ENCODE measurements at places on chromosomes 13 and 19.

DNA sequence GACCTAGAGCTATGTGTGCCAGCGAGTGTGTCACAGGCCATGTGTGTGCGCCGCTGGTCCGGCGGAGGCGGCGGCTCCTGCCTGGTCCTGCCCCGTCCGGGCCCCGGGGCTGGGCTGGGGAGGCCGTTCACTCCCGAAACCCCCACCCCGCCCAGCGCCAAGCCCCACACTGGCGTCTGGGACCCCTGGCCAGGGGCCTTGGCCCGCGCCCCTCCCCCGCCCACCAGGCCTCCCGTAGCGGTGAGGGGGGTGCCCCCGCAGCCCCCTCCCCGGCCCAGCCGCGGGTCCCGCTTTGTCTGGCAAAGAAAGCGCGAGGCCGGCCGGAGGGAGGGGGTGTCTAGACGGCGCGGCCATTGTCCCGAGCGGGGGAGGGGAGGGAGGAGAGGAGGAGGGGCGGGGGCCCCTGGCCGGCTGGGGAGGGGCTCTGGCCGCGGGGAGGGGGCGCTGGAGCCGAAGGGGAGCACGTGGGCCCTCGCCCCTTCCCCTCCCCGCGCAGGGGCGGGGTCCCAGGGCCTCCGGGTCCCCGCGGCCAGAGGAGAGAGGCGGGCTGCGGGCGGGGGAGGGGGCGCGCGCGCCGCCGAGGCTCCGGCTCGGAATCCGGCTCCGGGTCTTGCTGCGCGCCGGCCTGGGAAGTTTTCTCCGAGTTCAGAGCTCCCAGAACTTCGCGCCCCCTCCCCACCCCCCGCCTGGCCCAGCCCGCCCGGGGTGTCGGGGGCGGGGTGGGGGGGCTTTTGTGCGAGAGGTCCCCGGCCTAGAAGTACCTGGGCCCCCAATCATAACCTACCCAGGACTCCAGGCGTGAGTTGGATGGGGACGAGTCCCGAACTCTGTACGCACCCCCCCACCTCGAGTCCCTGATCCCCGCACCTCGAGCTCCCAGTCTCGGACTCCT is 888 bp downstream of the NOTCH3 start:
- DNase-seq: no peak

DNA sequence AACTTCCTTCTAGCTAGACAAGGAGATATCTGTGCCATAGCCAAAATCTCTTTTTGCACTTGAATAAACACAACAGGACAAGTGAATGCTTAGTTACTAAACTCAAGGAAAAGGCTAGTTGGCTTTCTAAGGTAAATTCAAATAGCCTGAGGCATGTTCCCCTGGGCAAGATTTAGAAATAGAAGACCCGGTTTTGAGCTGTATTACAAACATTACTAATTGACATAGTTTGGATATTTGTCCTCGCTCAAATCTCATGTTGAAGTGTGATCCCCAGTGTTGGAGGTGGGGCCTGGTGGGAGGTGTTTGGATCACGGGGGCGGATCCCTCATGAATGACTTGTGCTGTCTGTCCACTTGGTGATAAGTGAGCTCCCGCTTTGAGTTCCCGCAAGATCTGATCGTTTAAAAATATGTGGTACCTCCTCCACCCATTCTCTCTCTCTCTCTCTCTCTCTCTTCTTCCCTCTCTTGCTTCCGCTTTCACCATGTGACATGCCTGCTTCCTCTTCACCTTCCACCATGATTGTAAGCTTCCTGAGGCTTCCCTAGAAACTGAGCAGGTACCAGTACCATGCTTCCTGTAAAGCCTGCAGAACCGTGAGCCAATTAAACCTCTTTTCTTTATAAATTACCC is 3.9 kb upstream of the KBTBD6 start:
- DNase-seq: no peak

DNA sequence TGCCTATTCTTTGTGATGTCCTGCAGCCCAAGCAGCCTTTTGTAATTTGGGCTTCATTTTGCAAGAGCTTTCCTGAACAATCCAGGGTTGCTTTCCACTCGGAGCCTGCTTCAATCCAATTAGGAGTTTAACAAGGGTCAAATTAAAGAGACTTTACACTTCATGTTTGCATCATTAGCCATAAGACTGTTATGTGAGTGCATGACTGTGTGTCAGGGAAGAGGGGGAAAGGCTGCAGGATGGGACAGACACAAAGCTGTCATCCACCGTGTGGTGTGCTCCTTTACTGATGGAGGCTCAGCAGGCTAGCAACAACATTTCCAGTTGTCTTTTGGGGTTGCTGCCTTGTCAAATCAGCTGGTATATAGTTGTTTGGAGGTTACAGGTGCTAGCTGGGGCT is 23.7 kb upstream of the MAB21L1 start:
- DNase-seq: no peak

GRCh38 chr13:105087945-105088344 is 1447.5 kb downstream of the EFNB2 start:
- no peak for DNase-seq

GRCh38 chr19:11267316-11268085 is 5.2 kb upstream of the DOCK6 start:
- DNase-seq: no peak
